ENCODE measurements at places on chromosomes 12 and 14.

GRCh38 chr12:11753826-11754225, 104.4 kb downstream of the ETV6 start:
- DNase-seq: no peak

DNA sequence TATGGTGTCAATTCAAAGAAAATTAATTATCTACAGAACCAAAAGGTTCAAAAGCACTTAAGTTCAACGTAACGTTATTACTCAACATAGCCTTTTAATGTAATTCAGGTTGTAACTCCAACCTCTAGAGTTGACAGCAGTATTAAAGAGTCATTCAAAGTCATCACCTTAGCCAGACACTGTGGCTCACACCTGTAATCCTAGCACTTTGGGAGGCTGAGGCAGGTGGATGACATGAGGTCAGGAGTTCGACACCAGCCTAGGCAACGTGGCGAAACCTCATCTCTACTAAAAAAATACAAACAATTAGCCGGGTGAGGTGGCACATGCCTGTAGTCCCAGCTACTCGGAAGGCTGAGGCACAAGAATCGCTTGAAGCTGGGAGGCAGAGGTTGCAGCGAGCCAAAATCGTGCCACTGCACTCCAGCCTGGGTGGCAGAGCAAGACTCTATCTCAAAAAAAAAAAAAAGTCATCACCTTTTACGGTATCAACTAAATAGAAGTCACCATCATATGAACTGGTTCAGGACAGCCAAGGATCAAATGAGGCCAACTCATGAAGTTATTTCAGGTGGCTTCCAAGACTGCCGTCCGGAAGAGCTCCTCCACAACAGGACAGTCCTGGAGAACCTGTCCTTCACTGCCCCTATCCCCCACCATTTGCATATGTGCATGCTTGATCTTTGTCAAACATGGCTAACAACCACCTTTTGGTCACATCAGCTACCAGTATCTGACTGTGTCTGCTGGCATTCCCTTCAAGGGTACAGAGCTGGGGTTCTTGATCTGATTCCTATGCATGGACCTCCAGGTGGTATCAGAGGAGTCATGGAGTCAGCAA, 4.2 kb downstream of the PPTC7 start:
- no peak for DNase-seq

- no peak for DNase-seq
Measured at GRCh38 chr14:47261350-47261749, 414.1 kb downstream of the MDGA2 start.

- DNase-seq: no peak
Measured at GRCh38 chr12:121943926-121944325, 25.5 kb downstream of the CFAP251 start.

- no peak for DNase-seq
Measured at GRCh38 chr12:630656-631632, 32.3 kb downstream of the NINJ2 start.

GRCh38 chr12:26554332-26554731, 278.7 kb downstream of the ITPR2 start:
- DNase-seq: no peak

- DNase-seq: no peak
Measured at GRCh38 chr12:89384807-89385206, 32.5 kb upstream of the DUSP6 start.

DNA sequence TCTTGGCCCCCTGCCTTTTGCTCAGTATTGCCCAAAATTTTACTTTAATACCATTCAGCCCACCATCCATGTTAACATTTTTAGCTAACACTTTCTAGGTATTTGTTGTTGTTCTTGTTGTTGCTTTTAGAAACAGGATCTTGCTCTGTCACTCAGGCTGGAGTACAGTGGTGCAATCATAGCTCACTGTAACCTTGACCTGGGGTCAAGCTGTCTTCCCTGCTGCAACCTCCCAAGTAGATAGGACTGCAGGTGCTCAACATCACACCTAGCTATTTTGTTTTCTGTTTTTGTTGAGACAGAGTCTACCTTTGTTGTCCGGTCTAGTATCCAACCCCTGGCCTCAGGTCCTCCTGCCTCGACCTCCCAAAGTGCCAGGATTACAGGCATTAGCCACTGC, 4.0 kb downstream of the MIPOL1 start:
- no peak for DNase-seq
